Muscle of arm (tissue), 14 donors: ENCODE measurements at places on chromosomes 4 and X. TPM values are rescaled to one million over a fixed set of nuclear protein-coding genes. Genes with fewer than 3 reads are reported as not detected.

GRIA3 gene
- 1.9 TPM for polyA plus RNA-seq

CSAG2 gene
- polyA plus RNA-seq = not detected

ARSJ gene
- polyA plus RNA-seq = 4.8 TPM

ALAS2 gene
- 32.3 TPM for polyA plus RNA-seq

SH2D1A gene
- polyA plus RNA-seq = 2.5 TPM

C4orf33 gene
- polyA plus RNA-seq = 4.2 TPM

ETDB gene
- not detected for polyA plus RNA-seq

ZNF732 gene
- polyA plus RNA-seq = 2.4 TPM

ZXDA gene
- polyA plus RNA-seq = 3.3 TPM

LRCH2 gene
- 6.8 TPM for polyA plus RNA-seq

SPATA18 gene
- 1.9 TPM for polyA plus RNA-seq

RBM41 gene
- 13.9 TPM for polyA plus RNA-seq

BRCC3 gene
- polyA plus RNA-seq = 19.8 TPM

KLKB1 gene
- polyA plus RNA-seq = 0.18 TPM
